ENCODE measurements at places on chromosomes 16 and 17.

DNA sequence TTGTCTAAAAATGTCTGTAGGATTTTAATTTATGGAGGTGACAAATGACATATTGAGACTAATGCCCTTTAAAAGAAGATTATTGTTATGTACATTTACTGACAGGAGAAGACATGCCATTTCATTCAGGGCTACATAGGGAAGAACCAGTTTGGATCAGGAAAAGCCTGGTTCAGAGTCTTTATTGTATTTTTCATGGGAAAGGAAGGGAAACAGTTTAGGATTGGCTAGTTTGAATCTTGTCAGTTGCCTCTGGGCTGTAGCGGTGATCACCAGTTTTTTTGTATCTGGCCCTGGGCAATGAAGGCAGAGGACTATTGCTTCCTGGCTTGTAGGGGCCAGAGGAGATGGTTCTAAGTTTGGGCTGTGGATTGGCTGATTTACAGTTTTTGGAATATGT lies 31.8 kb downstream of the NSRP1 start:
- no peak for DNase-seq

GRCh38 chr16:66489818-66490217 lies 60.1 kb downstream of the TK2 start:
- no peak for DNase-seq

DNA sequence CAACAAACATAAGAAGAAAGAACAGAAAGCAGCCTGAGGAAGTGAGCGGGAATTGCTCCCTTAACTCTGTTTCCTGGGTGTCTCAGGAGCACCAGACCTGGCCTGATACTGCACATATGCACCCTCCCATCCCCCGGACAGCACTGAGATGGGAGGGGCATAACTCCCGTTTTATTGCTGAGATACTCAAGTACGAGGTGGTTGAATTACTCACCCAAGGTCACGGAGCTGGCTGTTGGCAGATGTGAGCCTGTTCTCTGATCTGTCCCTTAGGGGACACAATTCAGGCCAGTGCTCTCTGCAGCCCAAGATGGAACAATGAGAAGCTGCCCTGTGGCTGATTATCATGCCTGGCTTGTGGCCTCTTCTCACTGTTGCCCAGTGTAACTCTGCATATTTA lies 9.1 kb upstream of the MED9 start:
- no peak for DNase-seq

DNA sequence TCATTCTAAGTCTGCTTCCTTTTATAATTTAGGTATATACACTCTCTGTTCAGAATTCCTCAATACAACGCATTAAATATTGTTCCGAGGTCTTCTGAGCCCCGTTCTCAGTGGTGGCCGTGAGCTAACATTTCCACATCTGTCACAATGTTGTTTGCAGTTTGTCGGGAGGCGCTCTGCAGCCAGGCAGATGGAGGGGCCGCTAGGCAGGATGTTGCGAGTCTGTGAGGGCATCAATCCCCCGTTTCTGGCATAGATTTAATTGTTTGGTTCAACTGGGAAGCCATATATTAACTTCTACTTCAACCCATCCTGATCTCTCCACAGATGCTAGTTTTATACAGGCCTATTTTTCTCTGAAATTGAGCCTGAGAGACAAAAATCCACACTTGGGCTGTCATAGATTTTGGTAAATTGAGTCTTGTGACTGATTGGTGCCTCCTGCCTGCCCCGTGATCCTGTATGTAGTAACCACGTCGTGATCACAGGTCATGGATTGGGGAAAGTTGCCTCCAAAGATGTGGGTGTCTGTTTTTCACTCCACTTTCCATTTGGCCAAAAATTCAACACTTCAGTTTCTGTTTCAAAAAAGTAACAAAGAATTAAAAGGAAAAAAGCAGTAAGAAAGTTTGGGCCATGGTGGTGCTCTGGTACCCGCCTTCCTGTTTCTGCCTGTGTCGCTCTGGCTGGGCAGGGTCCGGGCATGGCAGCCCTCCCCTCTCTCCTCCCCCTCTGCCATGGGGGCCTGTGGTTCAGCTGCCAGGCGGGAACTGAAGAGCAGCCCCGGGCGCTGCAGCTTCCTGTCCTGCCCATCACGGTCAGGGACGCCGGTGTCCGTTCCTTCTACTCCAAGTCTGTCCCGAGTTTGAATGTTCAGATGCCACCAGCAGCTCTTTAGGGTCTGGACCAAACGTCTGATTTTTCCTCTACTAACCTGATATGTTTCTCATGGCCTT lies 41.5 kb downstream of the RPTOR start:
- DNase-seq, result no peak

DNA sequence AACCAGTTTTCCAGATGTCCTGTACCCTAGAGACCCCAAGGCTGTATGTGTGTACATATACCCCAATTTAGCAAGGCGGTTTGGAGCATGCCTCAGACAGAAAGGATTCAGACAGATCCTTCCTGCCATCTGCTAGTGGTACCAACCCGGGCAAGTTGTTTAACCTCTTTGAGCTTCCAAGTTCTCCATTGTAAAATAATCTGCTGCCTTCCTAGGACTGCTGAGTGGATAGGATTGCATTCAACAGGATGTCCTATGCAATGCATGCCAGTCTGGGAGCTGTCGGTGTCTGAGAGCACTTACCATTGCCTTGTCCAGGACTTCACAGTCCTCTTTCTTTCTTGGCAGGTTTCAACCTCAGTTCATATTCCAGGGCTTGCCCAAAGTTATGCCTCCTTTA lies 1.9 kb downstream of the CDH13 start:
- no peak for DNase-seq

- no peak for DNase-seq
Measured at GRCh38 chr17:34798581-34798980, 162.7 kb downstream of the CCT6B start.

GRCh38 chr16:22874394-22874793 lies 60.4 kb downstream of the HS3ST2 start:
- no peak for DNase-seq
